NCI-H1048 (cell line): ENCODE measurements at places on chromosomes 5 and 9.

- DNase-seq: no peak
Measured at GRCh38 chr5:135429301-135430134, 17.6 kb downstream of the DCANP1 start.

- DNase-seq: no peak
Measured at GRCh38 chr5:125037020-125037419, 290.6 kb upstream of the ZNF608 start.

GRCh38 chr9:68508547-68508946 lies 32.1 kb downstream of the TMEM252 start:
- no peak for DNase-seq

- no peak for DNase-seq
Measured at GRCh38 chr9:764105-764524, 77.4 kb upstream of the DMRT1 start.

- no peak for DNase-seq
Measured at GRCh38 chr5:154311362-154311761, 120.8 kb downstream of the GALNT10 start.

DNA sequence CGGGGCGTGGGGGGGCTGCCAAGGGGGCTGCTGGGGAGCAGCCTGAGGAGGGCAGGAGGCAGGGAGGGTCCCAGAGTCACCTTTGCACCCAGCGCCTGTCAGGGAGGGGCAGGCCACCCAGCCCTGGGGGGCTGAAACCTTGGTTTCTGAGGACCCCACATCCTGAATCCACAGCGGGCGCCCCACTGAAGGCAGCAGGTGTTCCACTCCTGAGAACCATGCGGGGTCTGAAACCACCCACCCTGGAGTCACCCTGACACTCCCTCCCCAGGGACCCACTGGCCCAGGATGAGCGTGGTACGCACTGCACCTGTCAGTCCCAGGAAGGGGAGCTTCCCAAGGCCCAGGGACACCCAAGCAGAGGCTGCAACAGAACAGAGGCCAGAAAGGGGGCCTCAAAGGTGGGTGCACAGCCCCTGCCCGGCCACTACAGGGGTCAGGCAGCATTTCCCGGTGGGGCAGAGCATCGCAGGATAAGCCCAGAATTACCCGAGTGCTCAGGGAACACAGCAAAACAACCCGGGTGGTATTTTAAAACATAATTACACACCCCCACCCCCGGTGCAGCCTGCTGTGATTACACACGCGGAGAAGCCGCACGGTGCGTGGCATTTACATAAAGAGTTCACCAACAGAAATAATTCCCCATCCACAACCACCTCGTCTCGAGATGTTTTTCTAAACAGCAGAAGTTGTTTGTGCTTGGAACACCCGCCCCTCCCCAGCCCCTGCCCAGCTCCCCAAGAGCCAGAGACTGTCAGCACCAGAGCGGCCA lies 57.3 kb upstream of the UBAC1 start:
- no peak for DNase-seq
